ENCODE measurements at places on chromosomes 13 and 19. TPM values are rescaled to one million over a fixed set of nuclear protein-coding genes. Genes with fewer than 3 reads are reported as not detected.

DNA sequence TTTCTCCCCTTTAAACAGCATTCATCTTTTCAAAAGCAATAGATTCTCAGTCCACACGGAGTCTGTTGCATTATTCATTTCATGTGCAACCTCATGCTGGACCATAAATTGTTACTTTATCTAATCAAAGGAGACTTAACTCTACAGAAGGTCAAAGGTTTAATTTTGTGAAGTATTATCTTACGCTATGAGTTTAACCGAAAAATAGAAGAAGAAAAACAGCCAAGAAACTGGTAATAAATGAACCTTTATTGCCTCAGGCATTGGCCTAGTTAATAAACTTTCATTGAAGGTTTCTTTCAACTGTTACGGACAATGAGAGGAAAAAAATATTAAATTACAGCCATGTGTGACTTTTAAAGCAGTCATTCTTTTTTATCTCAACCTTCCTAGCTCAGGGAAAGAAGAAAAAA is 223.6 kb downstream of the DACH1 start:
- no peak for ATAC-seq

- ATAC-seq: no peak
Observed at GRCh38 chr19:3983542-3983914, 1.7 kb downstream of the EEF2 start.

- no peak for ATAC-seq
Observed at GRCh38 chr13:93216122-93216521, 10.5 kb upstream of the GPC6 start.

DNA sequence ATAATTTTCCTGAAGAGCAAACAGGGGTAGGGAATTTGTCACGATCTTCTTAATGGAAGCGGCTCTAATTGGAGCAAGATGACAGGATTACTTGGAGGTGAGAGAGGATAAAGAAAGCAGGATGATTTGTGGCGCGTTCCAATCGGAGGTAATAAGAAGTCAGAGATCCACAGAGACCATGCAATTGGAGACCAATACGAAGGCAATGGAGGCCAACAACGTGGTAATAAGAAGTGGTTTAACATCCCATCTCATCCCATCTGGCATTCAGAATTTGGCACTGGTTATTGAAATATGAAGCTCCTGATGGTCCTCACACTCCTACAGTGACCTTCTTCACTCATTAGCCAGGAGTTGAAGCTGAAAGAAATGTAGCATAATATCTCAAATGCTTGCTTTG is 130.6 kb downstream of the DLEU7 start:
- ATAC-seq: no peak

DNA sequence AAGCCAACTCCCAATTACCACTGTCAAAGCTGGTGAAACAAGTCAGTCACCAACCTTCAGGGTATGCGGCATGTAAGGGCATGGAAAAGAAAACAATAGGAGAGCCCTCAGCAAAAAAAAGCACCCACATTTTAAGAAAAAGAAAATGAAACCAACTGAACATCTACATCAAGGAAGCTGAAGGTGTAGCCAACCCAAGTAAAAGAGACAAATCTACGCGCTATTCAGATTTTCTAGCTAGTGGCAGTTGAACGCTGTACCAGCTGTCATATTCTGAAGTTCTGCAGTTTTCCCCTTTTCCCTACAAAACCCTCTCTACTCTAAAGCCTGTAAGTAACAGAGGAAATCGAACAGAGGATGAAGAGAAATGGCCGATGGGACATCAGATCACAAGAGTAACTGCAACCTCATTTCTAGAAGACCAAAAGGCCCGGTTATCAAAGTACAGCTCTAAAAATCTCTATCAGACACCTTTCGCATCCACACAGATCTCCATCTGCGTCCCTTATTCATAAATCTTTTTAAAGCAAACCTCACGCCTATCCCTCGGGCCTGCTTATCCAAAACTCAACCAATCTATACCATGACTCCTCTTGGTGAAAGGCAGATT is 1.4 kb downstream of the MYCBP2 start:
- no peak for ATAC-seq

DNA sequence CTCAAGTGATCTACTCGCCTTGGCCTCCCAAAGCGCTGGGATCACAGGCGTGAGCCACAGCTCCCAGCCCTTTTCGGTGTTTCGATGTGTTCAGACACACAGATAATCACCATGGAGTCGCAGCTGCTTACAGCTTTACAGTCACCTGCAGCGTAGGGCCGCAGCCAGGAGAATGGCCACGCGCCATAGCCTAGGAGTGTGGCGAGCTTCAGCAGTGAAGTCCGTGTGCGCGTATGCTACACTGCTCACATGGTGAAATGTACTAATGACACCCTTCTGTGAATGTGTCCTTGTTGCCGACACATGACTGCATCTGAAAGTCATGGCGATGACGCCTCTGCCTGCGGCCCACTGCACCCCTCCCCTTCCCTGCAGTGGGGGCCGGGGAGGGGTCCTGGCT is 23.6 kb downstream of the AP3D1 start:
- ATAC-seq: no peak

- ATAC-seq: no peak
Observed at GRCh38 chr19:38616265-38616664, 1.5 kb downstream of the MAP4K1 start.

DNA sequence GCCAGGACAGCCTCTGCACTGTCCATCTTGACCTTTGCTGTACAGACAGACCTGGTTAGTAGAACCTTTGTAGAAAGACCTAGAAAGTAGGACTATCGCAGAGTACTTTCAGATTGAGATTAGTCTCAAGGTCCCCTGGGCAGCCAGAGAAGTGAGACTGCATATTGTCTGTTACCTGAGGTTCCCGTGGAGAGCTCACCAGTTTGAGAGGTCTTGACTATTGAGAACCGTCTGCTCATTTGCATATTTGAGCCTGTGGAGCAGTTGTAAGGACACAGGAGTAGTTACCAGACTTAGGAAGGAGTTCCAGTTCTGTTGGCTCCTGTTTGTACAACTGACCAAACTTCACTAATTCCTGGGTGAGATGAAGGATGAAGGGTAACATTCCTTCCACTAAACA is 66.2 kb downstream of the SPATA13 start:
- no peak for ATAC-seq

GRCh38 chr13:29292045-29292444 is 303.4 kb downstream of the SLC7A1 start:
- no peak for ATAC-seq

DNA sequence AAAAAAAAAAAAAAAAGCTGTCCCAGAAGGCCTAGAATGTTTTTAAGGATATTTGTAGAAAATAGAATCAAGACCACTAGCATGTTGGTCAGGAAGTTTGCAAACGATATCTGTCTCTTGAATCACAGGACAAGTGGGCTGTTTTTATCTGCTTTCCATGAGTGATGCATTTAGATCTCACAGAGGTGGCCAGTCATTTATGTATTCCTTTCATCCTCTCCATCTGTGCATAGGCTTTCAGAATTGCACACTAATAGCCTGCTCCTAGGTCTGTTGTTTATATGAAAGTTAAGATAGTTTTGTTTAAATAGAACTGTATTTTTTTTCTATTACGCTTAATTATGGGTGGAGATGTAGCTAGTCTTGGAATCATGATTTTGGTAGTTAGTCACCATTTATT is 289.5 kb downstream of the SHISA2 start:
- ATAC-seq: no peak

DNA sequence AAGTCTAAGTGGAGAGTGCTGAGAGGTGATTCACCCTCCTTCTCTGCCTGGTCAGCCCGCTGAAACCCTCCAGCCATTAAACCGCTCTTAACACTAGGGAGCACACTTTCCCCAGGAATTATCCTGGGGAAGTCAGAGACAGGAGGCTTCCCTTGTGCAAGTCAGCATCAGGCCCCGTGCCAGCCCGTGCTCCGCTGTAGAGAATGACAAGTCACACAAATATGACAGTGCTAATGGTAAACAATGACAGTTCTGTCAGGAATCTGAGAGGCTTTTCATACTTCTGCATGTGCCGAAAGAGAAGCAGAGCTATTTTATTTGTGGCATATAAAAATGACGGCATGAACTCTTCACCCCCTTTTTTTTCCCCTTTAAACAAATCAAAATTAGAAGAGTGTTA is 816.9 kb upstream of the SLC10A2 start:
- peak; percentile 66 for ATAC-seq

- no peak for ATAC-seq
Observed at GRCh38 chr13:39132286-39133230, 94.3 kb downstream of the NHLRC3 start.

DNA sequence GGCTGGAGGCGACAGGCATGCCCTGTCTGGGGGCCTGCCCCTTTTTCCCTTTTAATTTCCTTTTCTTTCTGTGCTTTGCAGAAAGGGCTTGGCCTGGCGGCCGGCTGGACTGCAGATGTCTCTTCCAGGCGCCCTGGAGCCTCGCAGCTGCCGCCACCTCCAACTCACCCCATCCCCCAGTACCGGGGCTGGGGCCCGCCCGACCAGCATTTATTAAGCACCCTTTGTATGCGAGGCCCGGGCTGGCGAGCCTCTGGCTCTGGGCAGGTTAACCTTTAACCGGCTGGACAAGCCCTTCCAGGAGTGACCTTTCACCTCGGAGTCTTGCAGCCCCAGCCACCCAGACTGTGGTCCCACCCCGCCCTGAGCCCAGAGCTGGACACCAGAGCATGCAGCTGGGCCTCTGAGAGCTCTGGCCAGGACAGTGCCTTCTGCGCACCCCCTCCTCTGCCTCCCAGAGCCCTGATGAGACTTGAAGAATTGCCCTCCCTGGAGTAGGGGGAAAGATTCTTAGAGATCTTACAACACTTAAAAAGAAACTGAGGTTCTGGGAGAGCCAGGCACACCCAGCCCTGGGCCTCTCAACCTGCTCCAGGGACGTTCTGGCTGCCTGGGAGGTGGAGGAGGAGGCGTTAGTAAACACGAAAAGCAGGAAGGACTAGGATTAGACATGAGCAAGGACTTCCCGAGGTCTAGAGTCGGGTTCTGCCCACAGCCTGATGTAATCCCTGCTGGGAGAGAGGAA is 1.1 kb upstream of the NR2F6 start:
- ATAC-seq: peak; percentile 3

The ELAVL3 gene
- 0.27 TPM for total RNA-seq

The ZNF625 gene
- 8.0 TPM for total RNA-seq

The SGCG gene
- 1.6 TPM for total RNA-seq

The NMRK2 gene
- not detected for total RNA-seq

The PCDH20 gene
- total RNA-seq: 9.2 TPM

The ZNF415 gene
- total RNA-seq: 12.3 TPM

Measured in gastroesophageal sphincter (tissue), 4 donors.